Foreskin melanocyte (primary cell): ENCODE measurements at places on chromosomes 11 and 22.

DNA sequence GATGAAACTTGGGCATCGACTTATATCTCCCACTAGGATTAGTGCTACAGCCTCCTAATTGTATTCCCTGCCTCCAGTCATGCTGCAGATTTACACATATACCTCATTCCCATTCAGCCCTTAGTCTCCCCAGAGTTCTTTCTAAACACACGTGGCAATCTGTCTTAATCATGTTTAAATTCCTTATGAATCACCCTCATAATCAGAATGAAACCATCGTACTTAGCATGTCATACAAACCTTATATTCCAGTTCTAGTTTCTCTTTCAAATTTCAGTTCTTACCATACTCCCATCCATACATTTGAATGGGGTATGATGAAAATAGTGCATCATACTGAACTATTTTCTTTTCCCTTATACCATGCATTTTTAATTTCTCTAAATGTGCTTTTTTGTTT is 6.0 kb upstream of the OR10A2 start:
- DNase-seq, result no peak

- DNase-seq, result no peak
Measured at GRCh38 chr22:36177160-36177559, 16.6 kb upstream of the APOL3 start.

DNA sequence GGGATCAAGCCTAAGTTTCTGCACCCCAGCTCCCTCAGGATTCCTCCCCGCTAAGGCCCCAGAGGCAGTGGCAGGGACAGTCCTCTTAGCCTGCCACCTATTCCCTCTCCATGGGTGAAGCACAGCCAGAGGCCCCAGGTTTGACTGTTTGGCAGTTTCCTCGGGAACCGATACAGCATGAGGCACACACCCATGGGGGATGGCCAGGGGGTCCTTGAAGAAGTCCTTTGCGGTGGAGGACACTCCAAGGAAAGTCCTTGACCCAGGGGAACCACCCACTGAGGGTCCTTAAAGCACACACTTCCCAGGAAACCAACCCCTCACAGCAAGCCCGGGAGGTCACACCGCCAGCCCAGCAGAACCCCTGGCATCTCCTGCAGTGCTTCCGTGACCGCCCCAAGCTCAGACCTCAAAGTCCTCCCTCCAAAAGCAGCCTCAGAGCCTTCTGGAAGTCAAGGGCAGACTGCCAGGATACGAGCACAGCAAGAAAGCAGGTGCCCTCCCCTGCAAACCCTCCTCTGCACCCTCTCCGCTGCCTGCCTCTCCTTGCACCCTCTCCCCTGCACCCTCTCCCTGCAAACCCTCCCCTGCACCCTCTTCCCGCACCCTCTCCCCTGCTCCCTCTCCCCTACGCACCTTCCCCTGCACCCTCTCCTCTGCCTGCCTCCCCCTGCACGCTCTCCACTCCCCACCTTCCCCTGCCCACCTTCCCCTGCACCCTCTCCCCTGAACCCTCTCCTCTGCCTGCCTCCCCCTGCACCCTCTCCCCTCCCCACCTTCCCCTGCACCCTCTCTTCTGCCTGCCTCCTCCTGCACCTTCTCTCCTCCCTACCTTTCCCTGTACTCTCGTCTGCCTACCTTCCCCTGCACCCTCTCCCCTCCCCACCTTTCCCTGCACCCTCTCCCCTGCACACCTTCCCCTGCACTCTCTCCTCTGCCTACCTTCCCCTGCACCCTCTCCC is 1.4 kb downstream of the SIGIRR start:
- DNase-seq, result no peak

GRCh38 chr22:38981005-38981991 is 849 bp upstream of the APOBEC3B start:
- DNase-seq, result no peak

DNA sequence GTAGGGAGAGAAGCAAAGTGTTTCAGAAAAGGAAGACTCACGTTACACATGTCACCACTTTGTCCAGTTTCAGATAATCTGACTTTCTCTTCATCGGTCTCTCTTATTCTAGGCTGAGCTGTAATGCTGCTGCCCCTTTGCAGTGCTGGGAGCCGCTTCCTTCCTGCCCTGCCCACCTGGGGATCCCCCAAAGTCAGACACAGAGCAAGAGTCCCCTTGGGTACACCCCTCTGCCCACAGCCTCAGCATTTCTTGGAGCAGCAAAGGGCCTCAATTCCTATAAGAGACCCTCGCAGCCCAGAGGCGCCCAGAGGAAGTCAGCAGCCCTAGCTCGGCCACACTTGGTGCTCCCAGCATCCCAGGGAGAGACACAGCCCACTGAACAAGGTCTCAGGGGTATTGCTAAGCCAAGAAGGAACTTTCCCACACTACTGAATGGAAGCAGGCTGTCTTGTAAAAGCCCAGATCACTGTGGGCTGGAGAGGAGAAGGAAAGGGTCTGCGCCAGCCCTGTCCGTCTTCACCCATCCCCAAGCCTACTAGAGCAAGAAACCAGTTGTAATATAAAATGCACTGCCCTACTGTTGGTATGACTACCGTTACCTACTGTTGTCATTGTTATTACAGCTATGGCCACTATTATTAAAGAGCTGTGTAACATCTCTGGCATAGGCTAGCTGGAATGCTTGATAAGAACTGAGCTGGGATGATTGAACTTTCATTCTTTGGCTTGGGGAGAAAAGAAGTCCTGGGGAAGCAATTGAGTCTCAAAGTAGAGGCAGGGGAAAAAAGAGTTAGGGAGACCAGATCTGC is 31.2 kb upstream of the SMIM35 start:
- DNase-seq, result no peak

GRCh38 chr11:120562806-120563425 is 51.4 kb downstream of the GRIK4 start:
- DNase-seq, result no peak

DNA sequence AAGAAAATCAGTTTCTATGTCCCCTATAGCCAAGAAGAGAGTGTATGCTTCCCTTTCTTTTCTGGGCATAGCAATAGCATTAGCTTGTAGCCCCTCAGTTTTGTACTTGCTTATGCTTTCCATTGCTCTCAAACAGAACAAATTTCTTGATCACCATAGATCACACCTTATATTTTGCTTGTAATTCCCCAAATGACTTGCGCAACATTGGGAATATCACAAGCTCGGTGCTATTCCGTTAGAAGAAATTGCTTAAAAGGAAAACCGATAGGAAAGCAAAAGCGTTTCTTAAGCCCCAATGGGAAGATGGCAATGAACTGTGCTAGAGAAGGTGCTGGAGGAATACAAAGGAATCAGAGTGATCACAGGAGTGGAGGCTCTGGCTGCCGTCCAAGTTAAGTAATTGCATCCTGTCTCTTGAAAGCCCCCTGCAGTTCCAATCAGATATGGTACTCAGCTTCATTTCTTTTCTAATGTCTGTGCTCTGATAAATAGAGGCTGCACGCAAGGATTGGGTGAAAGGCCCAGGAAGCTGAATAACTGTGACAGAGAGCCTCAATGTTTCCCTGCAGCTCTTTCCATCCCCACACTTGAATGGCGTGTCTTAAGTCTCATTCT is 182.1 kb upstream of the KIRREL3 start:
- DNase-seq, result no peak

DNA sequence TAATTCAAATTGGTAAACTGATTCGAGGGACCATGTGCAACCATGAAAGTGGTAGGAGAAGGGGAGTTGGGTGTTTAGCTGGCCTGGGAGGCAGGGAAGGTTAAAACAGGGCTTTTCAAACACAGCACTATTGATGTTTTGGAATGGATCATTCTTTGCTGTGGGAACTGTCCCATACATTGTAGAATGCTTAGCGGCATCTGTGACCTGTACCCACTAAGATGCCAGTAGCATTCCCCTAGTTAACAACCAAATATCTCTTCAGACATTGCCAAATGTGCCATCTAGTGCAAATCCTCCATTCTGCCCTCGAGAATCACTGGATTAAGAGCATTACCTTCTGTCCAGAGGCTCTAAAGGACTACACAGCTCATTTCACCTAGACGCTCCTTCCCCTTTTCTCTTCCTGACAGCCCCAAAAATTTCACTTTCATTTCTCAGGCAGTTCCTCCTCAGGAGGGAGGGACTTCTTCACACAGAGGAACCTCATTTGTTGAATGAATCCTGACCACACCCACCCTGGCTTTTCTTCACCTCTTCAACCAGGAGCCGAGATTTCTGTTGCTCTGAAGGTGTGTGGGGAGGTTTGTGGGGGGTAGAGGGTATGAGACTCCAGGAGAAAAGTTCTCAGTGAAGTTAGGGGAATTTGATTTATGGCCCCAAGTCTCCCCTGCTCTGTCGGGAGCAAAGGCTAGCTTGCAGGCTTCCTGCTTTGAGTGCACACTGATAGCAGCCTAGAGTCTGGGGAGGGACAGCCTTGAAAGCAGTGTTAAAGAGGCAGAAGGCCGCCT is at the start of gene TRIM34:
Gene TRIM34, plus strand, starts transcription at position 513 of the 791 bp plus-strand sequence. CDS start 7,331 bp downstream, outside the sequence.
- peak; percentile 65 for DNase-seq

- peak; percentile 12 for DNase-seq
Measured at GRCh38 chr11:22666688-22667439, 453 bp downstream of the GAS2 start.

- peak; percentile 87 for DNase-seq
Measured at GRCh38 chr22:35804421-35804820, 86.7 kb downstream of the APOL5 start.

DNA sequence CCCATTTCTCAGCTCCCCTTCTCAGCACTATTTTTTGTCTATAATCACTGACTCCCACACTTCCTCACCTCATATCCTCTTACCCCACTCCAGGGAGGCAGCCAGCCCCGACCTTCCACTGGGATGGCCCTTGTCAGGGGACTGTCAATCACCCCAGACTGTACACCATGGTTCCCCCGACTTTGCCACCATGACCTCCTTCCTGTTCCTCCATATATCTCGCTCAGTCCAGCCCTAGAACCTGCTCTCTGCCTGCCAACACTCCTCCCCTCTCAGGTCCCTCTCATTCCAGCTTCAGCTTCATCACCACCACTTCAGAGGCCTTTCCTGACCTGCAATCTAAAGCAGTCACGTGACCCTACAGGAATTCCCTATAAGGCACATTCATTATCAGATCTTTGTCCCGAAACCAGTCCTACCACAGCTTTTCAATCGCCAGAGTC is 16.5 kb downstream of the PRPF19 start:
- DNase-seq, result no peak

GRCh38 chr11:129224538-129224937 is 32.4 kb upstream of the ARHGAP32 start:
- DNase-seq, result no peak

DNA sequence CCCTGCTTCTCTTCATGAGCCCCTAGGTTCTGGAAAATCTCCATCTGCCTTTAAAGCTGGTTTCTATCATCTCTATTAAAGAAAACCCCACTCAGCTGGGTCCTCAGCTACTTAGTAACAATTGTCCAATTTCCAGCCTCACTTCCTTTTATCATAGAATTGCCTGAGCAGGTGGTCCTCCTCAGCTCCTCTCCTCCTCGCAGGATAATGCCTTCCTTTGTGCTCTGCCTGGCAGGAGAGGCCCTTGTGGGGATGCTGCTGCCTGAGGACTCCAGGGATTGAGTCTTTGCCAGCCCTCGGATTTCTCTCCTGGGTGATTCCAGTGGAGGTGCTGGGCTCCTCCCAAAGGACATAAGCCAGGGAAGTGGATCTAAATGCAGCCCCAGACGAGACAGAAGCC is 448.3 kb downstream of the INSC start:
- no peak for DNase-seq

DNA sequence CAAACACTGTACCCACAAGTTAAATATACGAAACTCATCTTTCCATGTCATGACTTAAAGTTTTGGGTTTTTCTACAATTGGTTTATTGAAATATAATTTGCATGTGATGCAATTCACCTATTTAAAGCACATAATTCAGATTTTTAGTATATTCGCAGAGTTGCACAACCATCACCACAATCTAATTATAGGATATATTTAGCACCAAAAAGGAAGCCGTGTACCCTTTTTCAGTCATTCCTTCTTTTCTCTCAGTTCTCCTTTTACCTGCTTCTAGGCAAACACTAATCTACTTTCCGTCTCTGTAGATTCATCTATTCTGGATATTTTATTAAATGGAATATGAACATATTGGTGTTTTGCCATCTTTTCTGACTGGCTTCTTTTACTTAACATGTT is 1458.1 kb upstream of the TENM4 start:
- no peak for DNase-seq

DNA sequence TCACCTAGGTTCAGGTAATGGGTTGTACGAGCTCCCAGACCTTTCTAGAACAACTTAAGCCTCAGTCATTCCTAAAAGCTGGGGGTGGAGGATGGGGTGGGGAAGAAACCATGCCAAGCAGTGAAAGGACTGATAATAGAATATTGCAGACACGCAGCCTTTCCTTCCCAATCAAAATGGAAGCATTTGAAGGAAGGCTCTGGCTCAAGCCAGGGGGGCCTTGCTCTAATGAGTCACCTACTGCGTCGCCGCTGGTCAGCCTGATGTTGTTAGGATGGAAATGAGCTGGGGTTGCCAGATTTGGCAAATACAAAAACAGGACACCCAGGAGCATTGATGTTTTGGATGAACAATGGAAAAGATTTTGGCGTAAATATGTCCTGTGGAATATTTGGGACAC is 6.2 kb downstream of the SYT12 start:
- no peak for DNase-seq

- peak; percentile 9 for DNase-seq
Measured at GRCh38 chr11:107898270-107898669, 30.0 kb upstream of the RAB39A start.

DNA sequence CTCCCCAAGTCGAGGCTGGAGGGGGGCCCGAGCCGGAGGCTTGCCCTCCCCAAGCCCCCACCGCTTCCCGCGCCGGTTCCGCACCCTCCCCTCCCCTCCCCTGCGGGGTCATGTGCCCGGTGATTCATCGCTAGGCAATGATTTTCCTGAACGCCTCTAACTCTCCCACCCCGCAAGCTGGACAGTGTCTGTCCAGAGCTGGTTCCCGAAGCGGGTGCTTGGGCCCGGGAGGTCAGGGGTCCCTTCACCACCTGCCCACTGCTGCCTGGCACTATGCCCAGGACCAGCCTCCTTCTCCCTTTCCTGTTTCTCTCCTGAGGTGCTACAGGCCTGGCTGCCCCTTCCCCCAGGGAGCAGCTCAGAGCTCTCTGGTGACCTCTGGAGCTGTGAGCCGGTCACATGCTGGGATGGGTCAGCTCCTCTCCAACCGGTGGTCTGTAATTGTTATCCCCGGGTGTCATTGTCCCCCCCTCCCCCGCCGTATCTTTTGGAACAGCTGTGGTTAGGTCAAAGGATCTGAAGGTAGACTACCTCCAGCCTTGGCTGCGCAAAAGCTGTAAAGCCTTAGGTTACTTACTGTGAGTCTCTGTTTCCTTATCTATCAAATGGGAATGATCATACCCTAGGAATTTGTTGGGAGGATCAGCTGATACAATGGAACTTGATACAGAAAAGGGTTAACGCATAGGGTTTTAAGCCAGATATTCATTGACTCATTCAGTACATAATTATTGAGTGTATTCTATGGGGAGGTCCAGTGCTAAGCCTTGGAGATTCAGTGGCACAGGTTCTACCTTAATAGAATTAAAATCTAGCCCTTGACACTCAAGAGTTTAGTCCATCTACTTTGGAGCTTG is 753 bp downstream of the STX3 start:
- peak; percentile 78 for DNase-seq

- DNase-seq, result no peak
Measured at GRCh38 chr11:83641511-83641910, 355.3 kb upstream of the CCDC90B start.
